ENCODE measurements at places on chromosomes 16 and 17. TPM values are rescaled to one million over a fixed set of nuclear protein-coding genes. Genes with fewer than 3 reads are reported as not detected.

The SPIRE2 gene
- 1.8 TPM for total RNA-seq

The KDM8 gene
- total RNA-seq: 3.8 TPM

The NPIPB2 gene
- total RNA-seq: not detected

GRCh38 chr16:12406926-12407690 lies 396.6 kb downstream of the CPPED1 start:
- DNase-seq: no peak

DNA sequence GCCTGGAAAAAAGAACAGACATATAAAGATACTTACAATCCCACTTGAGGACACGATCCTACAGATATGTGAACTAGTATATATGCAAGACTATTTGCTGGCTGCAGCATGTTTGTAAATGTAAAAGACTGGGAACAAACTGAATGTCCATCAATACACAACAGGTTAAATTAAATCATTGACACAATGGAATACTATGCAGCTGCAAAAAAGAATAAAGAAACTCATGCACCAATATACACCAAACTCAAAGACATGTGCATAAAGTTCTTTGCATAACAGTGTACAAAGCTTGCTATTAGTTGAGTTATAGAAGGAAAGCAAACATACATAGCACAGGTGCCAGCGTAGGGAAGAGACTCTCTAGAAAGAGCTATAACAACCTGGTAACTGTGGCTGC lies 61.9 kb upstream of the SREBF1 start:
- DNase-seq: no peak

DNA sequence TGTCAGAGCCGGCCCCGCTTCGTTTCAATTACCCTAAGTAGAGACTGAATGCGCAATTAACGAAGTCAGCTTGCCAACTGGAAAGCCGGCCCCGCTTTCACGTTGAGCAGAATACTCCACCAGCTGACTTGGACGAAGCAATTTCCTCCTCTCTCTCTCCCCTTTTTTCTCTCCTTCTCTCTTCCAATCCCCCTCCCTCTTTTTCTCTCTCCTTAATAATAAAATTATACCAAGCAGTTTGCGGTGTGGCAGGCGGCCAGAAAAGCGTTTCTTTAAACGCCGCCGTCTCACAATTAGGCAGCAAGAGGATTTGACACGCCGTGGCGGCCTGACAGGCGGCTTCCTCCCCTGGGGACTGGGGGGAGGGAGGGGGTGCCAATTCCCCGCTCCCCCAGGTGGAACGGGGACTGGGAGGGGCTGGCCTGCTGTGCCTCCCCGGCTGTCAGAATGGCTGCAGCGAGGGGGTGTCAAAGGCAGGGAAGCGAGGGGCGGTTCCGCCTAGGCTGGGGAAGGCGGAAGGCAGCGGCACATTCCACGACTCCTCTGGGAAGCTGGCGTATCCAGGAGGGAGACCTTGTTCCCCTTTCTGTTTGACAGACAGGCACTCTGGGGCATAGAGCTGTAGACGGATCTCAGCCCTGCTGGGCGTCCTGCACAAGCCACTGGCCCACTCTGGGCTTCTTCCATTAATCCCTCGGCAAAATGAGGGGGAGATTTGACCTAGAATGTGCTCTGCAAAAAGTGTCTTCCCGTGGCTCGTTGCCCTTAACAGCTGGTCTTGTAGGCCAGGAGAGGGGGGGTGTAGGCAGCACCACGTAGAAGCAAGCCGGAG lies 52.7 kb downstream of the SREBF1 start:
- DNase-seq: no peak

DNA sequence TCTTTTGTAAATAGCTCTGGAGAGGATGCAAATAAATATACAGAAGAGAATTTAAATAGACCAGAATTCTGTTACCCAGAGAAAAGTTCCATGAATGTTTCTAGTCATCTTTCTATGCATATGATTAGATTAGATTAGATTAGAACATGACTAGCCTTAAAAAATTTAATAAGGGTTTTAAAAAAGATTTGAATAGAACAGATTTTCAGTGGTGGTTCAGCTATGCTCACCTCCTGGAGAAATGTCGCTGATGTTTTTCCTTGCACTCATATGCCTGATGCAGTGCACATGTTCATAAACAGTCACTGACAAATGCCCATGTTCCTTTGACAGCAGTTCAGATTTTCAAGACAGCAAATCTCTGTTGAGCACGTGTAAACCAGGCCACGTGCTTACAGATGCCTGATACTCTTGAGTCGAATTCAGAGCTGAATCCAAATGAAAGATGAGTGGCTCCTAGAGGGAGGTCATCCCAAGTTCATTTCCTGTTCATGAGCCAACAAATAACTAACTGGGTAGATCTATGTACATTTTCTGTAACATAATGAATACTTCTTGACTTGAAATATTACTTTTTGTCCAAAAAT lies 19.9 kb upstream of the RAB11FIP4 start:
- no peak for DNase-seq

DNA sequence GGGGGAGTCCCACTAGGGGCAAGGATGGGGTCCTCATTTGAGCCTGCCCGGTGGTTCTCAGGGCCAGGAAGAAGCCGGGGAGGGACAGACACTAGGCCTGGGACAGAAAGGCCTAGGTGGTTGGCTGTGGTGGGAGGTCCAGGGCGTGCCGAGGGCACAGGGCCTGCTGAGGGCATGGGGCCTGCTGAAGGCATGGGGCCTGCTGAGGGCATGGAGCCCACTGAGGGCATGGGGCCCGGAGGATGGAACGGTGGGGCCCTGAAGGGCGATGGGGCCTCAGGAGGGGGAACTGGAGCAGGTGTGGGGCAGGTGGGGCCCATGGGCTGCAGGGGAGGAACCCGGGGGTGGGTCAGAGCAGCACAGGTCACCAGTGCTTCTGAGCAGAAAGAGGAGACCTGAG lies 31.2 kb downstream of the PELP1 start:
- no peak for DNase-seq

GRCh38 chr16:88747588-88748301 lies 37.3 kb downstream of the PIEZO1 start:
- DNase-seq: no peak

The ENPP7 gene
- not detected for total RNA-seq

All from right atrium auricular region (tissue), 2 donors.